ENCODE measurements at places on chromosomes 7 and 10. TPM values are rescaled to one million over a fixed set of nuclear protein-coding genes. Genes with fewer than 3 reads are reported as not detected.

GRCh38 chr7:29113384-29114102 is 32.8 kb downstream of the CPVL start:
- DNase-seq = no peak

The CYP26C1 gene
- total RNA-seq = not detected

DNA sequence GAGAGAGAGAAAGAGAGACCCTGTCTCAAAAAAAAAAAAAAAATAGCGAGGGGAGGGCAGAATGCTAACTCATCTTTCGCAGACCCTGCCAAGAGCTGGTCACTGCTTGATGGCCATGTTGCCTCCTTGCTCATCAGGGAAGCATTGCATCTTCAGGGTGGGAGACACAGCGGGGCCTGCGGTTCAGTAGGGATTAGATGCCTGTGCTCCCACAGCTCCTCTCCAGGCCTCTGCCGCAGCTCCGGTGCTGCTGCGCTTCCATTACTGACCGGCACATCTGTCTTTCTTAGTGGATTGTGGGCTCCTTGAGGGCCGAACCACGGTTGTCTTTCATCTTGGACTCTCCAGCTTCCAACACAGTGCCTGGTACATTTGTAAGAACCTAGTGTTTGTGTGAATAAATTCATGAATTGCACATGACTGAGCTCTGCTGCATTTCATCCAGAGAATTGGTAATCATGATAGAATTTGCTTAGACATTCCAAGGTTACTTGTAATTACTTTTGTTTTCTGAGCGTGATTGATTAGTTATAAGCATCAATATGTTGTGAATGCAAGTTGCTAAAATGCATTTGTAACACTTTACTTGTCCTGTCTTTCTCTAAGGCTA is 16.8 kb downstream of the HK1 start:
- no peak for DNase-seq

DNA sequence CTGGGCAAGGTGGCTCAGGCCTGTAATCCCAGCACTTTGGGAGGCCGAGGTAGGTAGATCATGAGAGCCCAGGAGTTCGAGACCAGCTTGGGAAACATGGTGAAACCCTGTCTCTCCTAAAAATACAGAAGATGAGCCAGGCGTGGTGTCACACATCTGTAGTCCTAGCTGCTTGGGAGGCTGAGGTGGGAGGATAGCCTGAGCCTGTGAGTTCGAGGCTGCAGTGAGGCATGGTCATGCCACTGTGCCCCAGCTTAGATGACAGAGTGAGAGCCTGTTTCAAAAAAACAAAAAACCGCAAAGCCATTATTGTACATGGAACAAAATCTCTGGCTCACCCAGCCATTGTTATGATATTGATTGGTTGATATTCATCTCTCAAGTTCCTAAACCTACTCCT is 53.7 kb downstream of the KMT2E start:
- no peak for DNase-seq

The ARHGAP22 gene
- 0.68 TPM for total RNA-seq

The CLEC5A gene
- 0.66 TPM for total RNA-seq

- DNase-seq = no peak
These were observed 683.3 kb downstream of the GRM8 start for GRCh38 chr7:126569402-126569801.

The MKI67 gene
- total RNA-seq = 50.8 TPM

The PAX2 gene
- not detected for total RNA-seq

The TAS2R4 gene
- total RNA-seq = 2.3 TPM

- no peak for DNase-seq
These were observed 1.1 kb downstream of the MEPCE start for GRCh38 chr7:100430493-100431285.

The CUZD1 gene
- total RNA-seq = 0.42 TPM

- no peak for DNase-seq
These were observed 35.9 kb downstream of the SVIL start for GRCh38 chr10:29598851-29599311.

The BPGM gene
- total RNA-seq = 12.8 TPM

The POP7 gene
- 36.7 TPM for total RNA-seq

GRCh38 chr7:64541438-64542359 is 21.2 kb downstream of the ZNF680 start:
- DNase-seq = no peak

DNA sequence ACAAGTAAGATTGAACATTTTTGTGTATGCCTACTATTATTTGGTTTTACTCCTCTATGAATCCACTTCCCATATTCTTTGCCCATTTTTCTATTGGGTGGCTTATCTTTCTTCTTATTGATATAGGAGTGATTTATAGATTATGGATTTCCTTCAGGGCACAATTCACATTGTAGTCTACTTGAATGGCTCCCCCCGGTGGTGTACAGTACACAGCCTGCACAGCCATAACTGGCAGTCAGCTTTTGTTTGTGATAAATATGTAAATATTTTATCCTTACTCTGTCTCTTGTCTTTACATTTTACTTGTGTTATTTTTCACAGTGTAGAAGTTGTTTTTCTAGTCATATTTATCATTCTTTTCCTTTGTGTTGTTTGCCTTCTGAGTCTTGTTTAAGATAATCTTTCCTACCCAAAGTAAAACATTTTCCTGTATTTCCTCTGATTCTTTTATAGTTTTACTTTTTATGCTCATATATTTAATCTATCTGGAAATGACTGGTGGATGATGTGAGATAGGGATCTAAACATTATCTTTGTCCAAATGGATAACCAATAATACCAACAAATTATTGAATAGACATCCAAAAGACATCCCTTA is 23.9 kb upstream of the CALD1 start:
- no peak for DNase-seq

The KLF14 gene
- not detected for total RNA-seq

The C10orf105 gene
- total RNA-seq = not detected

DNA sequence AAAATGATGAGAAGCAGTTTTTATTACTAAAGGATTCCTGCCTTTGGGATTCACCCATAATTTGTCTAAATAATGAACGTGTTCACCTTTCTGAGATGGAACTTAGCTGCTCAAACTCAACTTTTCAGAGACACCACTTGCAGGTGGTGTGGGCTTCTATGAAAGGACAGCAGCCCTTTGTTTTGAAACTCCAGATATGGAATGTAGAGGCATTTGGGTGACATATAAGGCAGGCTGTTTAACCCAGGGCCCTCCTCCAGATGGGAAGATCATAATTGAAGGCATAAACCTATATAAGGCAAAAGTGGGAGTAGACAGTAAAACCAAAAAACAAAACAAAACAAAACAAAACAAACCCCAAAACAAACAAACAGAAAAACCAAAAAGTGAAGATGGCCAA is 11.9 kb upstream of the HUS1 start:
- no peak for DNase-seq

The DMBT1 gene
- total RNA-seq = not detected

GRCh38 chr10:93070378-93071176 is 3.1 kb upstream of the CYP26A1 start:
- DNase-seq = no peak

GRCh38 chr10:113540845-113541548 is 11.9 kb upstream of the HABP2 start:
- DNase-seq = no peak

- DNase-seq = no peak
These were observed 27.8 kb downstream of the STN1 start for GRCh38 chr10:103890194-103890658.

DNA sequence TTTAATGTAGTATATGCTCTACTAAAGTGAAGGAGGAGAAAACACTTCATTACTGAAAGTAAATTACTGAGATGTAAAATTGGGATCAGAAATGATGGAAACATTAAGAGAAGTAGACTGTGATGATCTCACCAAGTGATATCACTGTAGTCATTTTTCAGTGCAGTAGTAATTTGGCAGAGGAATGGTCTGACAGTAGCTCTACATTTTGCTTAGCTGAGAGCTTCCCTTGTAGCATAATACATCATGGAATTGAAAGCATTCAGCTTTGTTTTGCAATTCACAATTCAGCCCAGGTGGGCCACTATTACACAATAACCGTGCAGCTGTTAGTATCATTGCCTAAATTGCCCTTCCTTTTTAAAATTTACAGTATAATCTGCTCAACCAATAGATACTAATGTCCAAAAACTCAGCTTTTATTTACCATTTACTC is 19.4 kb upstream of the CABCOCO1 start:
- DNase-seq = no peak

The TWIST1 gene
- total RNA-seq = 2.5 TPM
